ENCODE measurements at places on chromosomes 2 and 18.

- no peak for DNase-seq
Observed at GRCh38 chr2:65355186-65355831, 77.1 kb downstream of the SPRED2 start.

DNA sequence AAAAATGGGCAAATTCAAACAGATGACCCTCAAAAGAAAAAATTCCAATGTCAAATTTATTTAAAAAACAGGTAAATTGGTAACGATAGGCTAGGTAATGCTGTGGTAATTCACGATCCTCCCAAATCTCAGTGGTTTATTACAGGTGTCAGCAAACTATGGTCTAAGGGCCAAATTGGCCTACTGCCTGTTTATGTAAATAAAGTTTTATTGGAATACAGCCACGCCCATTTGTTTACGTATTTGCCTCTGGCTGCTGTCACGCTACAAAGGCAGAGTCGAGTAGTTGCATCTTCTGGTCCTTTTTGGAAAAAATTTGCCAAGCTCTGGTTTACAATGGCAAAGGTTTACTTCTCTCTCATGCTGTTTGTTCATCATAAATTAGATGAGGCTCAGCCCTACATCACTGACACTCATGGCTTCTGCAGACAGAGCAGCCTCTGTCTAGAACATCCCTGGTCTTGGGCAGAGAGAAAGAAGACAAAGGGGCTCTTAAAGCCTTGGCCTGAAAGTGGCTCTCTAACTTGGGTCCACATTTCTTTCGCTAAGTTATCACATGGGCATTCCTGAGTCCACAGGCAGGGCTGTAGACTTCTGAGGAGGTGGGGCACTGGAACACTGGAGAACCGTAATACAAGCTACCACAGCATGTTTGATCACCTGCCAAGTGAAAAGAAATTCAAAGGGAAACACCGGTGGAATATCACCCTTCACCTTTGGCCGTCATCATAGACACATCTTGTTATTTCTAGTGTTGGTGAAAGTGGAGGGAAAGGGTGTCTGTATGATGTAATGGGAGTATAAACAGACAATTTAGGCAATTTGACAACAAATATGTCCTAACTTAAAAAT lies 34.8 kb downstream of the SP110 start:
- no peak for DNase-seq

- DNase-seq: no peak
Observed at GRCh38 chr2:223779877-223780276, 57.5 kb downstream of the AP1S3 start.

GRCh38 chr2:16336916-16337315 lies 328.7 kb downstream of the CYRIA start:
- DNase-seq: no peak

DNA sequence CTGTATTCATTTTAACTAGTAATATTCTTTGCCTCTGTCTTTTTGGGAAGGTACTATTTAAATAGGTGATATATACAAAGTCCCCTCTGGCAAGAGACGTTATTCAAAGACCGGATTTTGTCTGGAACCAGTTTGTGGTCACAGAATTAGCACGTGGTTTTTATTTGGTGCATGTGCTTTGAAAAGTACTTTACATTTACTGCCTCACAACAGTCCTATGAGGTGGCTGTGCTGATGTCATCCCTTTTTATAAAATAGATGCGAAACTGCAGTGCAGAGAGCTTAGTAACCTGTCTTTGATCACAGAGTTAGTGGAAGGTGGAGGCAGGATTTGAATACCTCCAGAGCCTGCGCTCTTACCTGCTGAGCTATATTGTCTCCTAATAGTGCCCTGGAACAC lies 4.0 kb downstream of the LPIN1 start:
- no peak for DNase-seq

- no peak for DNase-seq
Observed at GRCh38 chr2:28530782-28531181, 34.9 kb downstream of the PLB1 start.
